ENCODE measurements at places on chromosomes 1 and 21.

DNA sequence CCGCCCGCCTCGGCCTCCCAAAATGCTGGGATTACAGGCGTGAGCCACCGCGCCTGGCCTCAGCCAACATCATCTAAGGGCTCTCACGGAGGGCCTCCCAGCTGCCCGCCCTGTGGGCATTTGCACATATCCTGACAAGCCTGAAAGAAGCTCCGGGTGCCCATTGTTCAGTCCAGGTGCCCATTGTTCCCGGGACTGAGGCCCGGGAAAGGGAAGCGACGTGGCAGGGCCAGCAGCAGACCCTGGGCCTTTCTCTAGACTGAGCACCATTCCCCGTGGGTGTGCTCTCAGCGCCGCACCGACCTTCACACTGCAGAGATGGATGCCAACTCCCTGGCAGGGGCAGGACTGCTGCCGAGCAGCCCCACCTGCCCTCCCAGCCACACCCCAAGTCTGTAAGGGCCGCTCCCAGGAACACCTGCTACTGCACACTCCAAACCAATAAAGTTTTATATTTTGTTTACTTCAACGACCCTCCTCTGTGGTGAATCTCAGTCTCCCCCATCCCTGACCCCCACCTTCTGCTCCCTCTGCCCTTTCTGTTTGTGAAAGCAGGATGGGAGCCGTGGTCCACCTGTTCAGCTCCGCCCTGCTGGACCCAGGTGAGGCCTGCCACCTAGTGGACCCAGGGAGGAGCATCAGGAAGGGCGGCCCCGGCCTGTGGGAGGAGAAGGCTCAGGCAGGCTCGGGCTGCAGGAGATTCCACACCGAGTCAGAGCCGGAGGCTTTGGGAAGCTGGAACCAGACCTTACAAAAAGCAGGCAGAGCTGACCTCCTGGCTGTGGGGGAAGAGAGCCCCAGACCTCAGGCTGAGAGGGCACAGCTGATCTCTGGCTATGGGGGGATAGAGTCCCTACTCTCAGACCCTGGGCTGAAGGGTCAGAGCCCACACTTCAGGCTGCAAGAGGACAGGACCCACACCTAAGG is 1.1 kb upstream of the TMEM82 start:
- DNase-seq: peak; percentile 80

- peak; percentile 71 for DNase-seq
Observed at GRCh38 chr1:19344372-19344810, 32.3 kb downstream of the SLC66A1 start.

- DNase-seq: no peak
Observed at GRCh38 chr21:23543333-23543732, 2063.9 kb downstream of the MRPL39 start.

- peak; percentile 65 for DNase-seq
Observed at GRCh38 chr1:2413495-2414296, 1.3 kb upstream of the PEX10 start.

- DNase-seq: peak; percentile 84
Observed at GRCh38 chr1:17419626-17420328, 19.7 kb downstream of the RCC2 start.

DNA sequence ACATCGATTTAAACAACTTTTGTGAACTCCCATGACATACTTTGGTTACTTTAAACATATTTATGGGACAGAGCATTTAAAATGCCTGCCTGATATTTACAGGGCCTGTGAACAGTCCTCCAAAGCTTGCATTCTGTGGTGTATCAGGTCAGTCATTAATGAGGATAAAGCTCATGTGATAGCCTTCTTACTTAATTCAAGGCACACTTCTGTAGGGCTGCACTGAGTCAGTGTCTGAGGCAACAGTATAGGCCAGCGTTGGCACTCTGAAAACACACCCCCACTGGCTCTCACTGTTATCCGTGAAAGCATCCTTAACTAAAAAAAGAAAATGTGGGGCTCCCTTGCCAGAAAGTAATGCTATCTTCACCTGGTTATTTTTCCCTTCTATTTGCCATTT is 200.0 kb downstream of the NFIA start:
- no peak for DNase-seq

GRCh38 chr1:70528590-70529333 is 117.7 kb downstream of the CTH start:
- DNase-seq: no peak

DNA sequence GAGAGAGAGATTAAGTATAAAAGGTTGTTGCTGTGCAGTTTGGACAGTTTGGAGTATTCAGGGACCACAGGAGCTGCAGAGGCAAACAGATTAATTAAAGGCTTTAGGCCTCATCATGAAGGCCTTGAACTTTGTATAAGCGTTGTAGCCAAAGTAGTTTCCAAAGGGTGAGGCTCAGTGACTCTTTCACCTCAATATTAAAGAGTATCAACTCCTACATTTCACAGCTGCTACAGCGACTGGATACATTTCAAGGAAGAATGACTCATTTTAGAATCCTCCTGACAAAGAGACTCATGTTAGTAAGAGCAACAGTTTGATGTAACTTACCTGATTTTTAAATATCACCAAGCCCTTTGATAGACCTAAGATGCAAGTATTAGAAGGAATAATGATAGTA is 355.5 kb downstream of the HLX start:
- DNase-seq: no peak

DNA sequence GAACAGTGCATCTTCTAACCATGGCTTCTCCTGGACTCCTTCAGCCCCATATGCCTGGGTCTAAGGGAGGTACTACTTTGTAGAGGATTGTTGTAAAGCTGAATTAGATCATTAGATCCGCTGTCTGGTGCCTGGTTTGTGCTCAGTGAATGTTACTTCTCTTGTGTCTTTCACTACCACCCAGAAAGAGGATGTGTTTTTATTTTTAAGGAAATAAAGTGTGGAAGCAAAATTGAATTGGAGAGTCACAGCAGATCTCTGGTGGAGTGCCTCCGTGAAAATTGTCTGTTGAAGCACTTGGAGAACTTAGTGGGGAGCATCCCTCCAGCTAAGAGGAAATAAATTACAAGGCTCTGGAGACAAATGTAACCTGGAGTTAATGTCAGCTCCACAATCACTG is 101.8 kb upstream of the ARTN start:
- DNase-seq: no peak

- DNase-seq: no peak
Observed at GRCh38 chr1:175572932-175573868, 170.2 kb downstream of the TNR start.

- no peak for DNase-seq
Observed at GRCh38 chr21:28308516-28308915, 684.2 kb downstream of the LTN1 start.

DNA sequence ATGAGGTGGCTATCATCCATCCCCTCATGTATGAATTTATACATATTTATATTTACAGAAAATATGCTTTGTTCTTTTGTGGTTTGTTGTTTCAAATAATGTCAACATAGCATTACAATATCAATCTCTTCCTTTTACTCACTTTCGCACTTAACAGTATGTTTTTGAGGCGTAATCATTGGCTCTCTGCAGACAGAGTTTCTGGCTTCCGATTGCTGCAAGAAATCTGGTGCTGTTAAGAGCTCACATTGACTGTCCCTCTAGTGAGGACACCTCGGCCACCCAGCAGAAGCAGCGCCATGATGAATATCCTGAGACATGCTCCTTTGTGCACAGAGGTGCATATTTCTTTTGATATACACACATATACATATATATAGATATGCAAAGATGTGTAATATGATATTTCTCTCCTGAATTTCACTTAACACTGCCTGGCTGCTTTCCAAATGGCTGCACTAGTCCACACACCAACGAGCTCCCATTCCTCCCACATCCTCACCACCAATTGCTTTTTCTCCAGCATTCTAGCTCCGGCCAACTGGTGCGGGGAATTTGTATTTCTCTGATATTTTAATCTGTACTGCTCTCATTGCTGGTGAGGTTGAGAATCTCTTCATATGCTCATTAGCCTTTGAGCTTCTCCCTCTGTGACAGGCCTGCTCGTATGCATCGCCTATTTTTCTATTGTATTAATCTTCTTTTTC is 248.4 kb downstream of the SIPA1L2 start:
- DNase-seq: no peak

DNA sequence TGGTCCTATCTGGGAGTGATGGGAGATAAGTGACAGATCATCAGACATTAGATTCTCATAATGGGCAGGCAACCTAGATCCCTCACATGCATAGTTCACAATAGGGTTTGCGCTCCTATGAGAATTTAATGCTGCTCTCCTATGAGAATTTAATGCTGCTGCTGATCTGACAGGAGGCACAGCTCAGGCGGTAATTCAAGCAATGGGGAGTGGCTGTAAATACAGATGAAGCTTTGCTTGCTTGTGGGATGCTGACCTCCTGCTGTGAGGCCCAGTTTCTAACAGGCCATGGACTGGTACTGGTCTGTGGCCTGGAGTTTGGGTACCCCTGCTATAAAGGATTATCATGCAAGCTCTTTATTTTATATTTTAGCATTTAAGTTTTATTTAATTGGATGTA is 72.0 kb downstream of the ZMYM4 start:
- no peak for DNase-seq

- DNase-seq: no peak
Observed at GRCh38 chr1:9700340-9700739, 48.8 kb downstream of the PIK3CD start.

- peak; percentile 67 for DNase-seq
Observed at GRCh38 chr21:39385299-39386145, 36.6 kb upstream of the HMGN1 start.

GRCh38 chr1:145995148-145995881 is 1.1 kb downstream of the TXNIP start:
- no peak for DNase-seq

- DNase-seq: no peak
Observed at GRCh38 chr1:21272540-21272939, 17.7 kb downstream of the ECE1 start.

DNA sequence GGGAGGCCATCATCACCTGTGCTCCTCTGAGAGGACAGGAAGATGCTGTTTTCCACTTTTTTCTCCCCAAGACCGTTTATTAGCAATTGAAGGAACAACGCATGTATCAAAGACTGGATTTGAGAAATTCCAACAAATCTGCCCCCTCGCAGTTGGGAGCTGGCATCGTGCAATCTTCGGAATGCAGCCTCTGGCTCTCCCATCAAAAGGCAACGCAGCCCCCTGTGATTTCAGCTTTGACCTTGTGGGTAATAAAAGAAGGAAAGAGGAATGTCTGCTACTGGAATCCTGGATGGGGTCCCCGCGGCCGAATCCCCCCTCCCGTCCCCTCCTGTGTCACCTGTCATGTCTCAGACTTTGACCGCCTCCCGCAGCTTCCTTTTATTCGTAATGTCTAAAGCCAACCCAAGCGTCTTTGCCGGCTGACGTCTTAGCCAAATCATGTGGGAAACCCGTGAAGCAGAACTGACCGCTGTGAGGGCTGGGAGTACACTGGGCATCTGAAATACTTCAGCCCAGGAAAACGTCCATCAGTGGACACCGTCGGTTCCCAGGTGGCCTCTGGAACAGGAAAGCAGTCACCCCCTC is 101.5 kb downstream of the WDR4 start:
- DNase-seq: no peak

DNA sequence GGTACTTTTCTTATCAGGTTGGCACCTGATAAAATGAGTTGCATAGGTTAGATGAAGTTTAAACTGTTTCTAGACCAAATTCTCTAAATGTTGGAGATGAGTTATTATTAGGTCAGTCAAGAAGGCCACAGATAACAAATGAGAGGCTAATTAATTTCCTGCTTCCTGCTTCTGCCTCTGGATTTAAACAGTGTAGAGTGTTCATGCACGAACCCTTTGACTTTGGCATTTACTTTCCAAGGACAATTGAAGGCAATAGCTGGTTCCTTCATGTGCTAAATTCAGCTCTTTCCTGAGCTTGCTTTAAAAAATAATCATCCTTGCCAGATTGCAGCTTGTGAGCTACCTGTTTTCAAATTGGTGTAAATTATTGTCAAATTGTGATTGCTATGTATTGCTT is 80.6 kb downstream of the RASAL2 start:
- no peak for DNase-seq

DNA sequence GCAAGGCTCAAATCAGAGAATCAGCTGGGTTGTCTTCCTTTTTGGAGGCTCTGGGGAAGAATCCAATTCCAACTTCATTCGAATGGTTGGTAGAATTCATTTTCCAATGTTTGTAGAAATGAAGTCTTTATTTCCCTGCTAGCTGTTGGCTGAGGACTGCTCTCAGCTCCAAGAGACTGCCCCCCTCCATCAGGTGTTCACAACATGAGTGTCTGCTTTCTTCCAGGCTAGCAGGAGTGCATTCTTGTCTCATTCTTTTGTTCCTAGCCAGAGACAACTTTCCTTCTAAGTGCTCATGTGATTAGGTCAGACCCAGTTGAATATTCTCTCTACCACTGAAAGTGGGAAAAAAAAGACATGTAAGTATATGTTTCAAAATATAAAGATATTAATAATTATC is 95.2 kb downstream of the HLX start:
- DNase-seq: no peak

GRCh38 chr1:28796352-28797211 is 15.4 kb upstream of the OPRD1 start:
- DNase-seq: no peak

DNA sequence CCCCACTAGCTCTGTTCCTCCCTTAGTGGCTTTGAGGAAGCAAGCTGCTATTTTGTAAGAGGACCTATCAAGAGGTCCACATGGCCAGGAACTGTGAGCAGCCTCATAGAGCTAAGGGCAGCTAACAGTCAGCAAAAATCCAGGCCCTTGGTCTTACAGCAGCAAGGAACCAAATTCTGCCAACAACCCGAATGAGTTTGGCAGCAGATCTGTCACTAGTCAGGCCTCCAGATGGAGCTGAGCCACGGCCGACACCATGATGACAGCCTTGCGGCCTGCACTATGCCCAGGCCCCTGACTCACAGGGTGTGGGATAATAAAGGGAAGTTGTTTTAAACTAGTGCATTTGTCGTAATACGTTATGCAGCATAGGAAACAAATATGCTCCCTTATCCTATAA is 28.0 kb upstream of the H3-3A start:
- no peak for DNase-seq

- DNase-seq: no peak
Observed at GRCh38 chr1:45804669-45804969, 1.2 kb downstream of the MAST2 start.

GRCh38 chr1:15616373-15617172 is 685 bp upstream of the DDI2 start:
- DNase-seq: no peak
